ENCODE measurements at places on chromosomes 2 and 18.

DNA sequence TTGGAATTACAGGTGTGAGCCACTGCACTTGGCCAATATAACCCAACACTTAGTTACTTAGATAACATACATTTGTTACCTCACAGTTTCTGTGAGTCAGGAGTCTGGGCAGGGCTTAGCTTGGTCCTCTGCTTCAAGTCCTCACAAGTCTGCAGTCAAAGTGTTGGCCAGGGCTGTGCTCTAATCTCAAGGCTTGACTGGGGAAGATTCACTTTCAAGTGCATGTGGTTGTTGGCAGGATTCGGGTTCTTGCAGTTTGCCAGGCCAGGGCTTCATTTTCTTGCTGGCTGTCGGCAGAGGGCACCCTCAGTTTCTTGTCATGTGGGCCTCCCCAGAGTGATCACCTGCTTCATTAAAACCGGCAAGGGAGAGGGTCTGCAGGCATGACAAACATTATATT is 103.7 kb downstream of the SLC4A3 start:
- no peak for DNase-seq

- DNase-seq = no peak
Measured at GRCh38 chr2:170141865-170142264, 36.1 kb upstream of the MYO3B start.

- no peak for DNase-seq
Measured at GRCh38 chr2:42752816-42753813, 10.8 kb downstream of the OXER1 start.

DNA sequence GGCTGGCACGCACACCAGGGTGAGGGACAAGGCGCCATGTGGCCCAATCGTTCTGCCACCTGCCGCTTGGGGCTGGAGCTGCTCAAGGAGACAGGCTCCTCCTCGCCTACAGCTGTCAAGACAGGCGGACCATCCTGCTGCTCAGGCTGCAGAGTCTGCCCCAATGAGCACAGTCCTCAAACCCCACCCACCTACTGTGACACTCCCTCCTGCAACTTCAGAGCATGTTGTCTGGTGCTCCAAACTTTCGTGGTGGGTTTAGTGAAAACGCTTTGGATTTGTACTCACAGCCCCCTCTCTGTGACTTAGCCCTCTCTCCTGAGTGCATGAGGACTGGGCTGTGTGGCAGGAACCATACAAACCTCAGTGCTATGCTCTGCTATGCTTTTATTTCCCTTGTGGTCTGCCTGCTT is 23.2 kb upstream of the SLC35F6 start:
- no peak for DNase-seq

DNA sequence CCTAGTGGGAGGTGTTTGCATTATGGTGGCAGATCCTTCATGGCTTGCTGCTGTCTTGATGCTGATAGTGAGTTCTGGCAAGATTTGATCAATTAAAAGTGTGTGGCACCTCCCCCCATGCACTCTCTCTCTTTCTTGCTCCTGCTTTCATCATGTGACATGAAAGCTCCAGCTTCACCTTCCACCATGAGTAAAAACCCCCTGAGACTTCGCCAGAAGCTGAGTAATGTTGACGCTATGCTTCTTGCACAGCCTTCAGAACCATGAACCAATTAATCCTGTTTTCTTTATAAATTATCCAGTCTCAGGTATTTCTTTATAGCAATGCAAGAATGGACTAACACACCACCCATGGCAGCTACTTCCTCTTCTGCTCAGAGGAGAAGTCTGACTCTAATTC is 2181.4 kb upstream of the PIK3C3 start:
- no peak for DNase-seq
